ENCODE measurements at places on chromosomes 4 and X.

GRCh38 chr4:26323821-26324220 lies 3.0 kb downstream of the RBPJ start:
- peak; percentile 28 for DNase-seq

DNA sequence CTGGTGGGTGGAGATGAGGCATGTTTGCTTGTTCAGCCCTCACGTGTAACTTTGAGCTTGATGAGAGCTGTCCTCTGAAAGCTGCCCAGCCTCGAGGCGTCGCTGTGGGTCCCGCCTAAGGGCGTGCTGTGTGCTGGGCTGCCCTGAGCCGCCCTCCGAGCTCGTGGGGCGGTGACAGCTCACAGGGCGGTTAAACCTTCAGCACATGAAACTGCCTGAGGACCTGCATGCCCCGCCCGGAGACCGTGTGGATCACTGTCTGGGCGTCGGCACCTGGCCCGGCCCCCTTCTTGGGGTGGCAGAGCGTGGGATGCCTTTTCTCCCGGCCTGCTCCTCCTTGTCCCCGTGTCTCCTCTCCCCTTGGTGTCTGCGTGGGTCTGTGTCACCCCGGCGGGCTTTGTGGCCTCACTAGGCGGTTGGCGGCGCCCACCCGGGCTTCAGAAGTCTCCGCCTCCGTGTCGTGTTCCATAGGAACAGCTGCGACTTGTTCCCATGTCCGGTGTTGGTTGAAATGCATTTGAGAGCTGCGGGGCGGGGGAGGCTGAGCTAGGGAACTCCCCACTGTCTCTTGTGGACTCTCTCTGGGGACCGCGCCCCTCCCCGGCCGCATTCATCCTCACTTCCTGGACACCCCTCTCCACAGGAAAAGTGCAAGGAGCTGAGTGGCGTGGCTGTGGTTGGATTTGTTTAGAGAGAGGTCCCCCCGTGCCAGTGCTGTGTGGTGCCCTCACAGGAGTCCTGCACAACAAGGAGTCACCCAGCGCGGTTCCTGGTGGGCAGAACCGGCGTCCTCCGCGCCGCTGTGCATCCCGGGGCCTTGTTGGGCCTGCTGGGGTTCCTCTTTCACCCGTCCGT lies 6.8 kb downstream of the AKAP17A start:
- no peak for DNase-seq

DNA sequence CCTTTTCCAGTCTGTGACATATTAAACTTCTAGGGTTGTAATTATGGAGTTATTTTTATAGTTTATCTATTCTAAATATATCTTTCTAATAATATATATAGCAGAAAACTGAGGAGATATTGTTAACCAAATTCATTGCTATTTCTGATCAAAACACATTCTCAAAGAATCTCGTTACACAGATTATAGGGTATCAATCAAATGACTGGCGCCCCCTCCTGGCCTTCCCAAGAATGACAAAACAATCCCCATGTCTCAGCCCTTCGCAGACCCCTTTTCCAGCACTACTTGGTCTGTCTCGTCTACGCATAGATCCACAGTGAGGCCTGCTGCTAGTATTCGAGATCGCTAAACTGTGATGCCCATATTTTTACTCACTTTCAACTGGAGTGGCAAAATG lies 209.3 kb downstream of the GPC3 start:
- peak; percentile 29 for DNase-seq

DNA sequence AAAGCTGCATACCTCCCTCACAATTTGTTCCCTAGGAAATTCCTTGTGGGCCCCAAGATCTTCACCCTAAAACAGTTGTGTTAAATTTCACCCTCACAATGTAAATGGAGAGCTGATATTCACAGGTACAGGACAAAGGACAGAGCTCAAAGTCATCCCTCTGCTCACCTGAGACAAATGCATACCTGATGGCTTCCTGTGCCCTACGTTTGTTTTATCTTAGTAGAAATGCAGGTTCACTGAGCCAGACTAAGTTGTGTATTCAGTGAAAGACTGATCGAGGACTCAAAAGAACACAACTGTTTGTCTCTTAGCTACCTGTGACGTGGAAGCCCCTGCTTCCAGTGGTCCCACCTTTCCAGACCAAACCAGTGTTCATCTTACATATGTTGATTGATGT lies 53.6 kb downstream of the TRMT44 start:
- DNase-seq = no peak

- no peak for DNase-seq
These were observed 25.9 kb upstream of the SPON2 start for GRCh38 chr4:1198098-1198844.

DNA sequence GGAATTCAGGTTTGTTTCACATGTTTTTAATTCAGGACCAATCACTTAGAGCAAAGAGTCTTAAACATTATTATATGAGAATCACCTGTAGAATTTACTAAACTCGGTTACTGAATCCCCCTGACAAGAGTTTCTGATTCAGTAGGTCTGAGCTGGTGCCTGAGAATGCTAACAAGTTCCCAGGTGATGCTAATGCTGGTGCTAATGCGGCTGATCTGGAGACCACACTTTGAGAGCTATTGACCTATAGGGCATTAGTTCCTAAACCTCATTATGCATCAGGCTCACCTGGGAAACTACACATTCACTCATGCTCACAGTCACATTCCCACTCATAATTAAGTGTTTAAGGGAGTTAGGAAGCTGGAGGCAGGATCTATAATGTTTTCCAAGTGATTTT lies 36.1 kb upstream of the NUDT6 start:
- DNase-seq = no peak

- no peak for DNase-seq
These were observed 27.9 kb downstream of the SLAIN2 start for GRCh38 chr4:48369248-48369647.

GRCh38 chrX:150547375-150548115 lies 20.9 kb upstream of the MTM1 start:
- DNase-seq = peak; percentile 43

- DNase-seq = no peak
These were observed 186.3 kb upstream of the FTHL17 start for GRCh38 chrX:31258166-31258565.

DNA sequence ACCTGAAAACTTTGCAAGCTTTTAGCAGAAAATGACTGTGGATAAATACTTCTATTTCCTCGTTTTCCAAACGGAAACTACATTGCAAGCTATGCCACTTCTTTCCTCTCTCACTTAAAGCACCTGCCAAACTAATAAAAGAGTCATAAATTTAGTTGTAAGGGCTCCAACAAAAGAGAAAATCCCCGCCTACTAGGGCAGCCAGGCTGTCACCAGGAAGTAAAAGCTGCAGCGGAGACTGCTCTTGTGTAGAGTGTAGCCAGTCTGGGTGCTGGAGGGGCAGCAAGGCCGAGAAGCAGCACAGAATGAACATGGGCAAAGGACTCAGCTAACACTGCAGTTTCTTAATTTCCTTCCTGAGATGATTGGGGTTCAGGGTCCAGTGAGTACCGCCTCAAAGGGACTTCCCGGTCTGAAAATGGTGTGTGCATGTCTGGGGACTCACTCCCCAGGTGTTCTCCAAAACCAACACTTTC lies 89.3 kb upstream of the MAML3 start:
- DNase-seq = peak; percentile 66

GRCh38 chr4:146063143-146063542 lies 112.4 kb upstream of the LSM6 start:
- DNase-seq = no peak

DNA sequence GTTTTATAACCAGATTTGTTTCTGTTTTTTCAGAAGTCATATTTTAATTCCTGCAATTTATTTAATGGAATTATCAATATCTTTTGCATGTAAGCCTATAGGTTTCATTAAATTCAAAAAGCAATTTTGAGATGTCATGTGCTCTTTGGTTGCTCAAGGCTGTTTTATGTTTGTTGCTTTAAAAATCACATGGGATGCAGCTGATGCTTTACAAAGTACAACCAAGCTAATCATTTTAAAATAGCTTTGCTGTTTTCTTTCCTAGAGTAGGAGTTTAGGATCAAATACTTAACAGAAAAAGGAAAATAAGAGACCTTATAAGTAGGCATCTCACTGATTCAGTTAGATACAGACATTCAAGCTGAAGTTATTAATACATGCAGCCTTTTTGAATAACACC lies 11.3 kb downstream of the CPEB2 start:
- DNase-seq = peak; percentile 35

DNA sequence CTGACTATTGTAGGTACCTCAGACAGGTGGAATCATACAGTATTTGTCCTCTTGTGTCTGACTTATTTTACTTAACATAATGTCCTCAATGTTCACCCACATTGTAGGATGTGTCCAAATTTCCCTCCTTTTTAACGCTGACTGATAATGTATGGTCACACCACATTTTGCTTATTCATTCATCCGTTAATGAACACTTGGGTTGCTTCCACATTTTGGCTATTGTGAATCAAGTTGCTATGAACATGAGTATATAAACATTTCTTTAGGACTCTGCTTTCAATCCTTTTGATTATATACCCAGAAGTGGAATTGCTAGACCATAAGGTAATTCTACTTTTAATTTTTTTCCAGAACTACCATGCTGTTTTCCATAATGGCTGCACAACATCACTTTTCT lies 87.0 kb upstream of the NDP start:
- DNase-seq = no peak

DNA sequence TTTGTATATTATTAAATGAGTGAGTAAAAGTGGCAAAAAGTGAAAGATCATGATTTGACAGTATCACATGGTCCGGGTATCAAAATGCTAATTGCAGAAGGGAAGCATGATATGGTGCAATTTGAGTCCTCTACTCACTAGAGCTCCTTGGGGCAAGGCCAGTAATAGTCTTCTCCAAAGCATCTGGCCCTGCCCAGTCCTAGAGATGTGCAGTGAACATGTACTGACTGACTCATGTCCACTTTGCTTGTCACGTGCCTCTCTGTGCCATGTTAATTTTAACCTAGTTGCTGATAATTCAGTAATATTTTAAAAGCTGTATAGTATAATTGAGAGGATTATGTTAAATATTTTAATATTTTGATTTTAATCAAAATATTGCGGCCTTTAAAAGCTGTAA lies 54.6 kb upstream of the TENM3 start:
- no peak for DNase-seq

DNA sequence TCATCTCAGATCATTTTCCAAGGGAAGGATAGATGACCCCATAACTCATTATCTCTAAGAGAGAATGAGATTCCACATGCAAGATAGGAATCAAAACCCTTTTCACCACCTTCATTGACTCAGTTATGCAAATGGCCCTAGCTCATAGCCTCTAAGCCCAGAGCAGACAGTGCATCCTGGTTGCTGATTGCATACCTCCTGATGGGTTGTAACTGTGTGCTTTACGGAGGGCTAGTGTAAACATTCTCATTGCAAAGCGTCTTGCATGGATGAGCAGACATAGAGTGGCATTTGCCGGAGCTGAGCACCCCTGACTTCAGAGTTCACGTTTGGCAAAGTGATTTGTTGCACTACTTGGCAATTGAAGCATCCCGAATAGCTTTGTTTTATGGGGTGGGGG lies 151.0 kb downstream of the VCX3A start:
- DNase-seq = no peak

- no peak for DNase-seq
These were observed 169.3 kb upstream of the FRMPD4 start for GRCh38 chrX:11968991-11969390.

DNA sequence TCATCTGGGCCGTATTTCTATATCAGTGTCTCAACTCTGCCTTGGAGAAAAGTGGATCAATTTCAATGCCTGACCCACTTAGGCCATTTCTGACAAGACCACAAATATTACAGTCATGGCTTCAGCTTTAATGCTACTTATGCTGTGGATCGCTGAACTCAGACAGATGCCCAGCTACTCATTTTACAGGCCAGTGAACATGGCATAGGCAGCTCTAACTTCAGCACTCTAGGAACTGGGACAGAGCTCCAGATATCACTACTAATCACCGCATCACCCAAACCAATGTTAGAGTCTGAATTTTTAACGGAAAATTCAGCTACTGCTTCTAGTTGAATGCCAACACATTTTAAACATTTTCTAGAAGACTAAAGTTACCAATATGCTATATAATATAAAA lies 809.6 kb upstream of the FRG1 start:
- DNase-seq = no peak

GRCh38 chrX:74369666-74370065 lies 51.6 kb upstream of the SLC16A2 start:
- DNase-seq = no peak

- no peak for DNase-seq
These were observed 46.7 kb upstream of the IL2 start for GRCh38 chr4:122503214-122503613.

- DNase-seq = no peak
These were observed 24.3 kb upstream of the GPR34 start for GRCh38 chrX:41664375-41664901.

DNA sequence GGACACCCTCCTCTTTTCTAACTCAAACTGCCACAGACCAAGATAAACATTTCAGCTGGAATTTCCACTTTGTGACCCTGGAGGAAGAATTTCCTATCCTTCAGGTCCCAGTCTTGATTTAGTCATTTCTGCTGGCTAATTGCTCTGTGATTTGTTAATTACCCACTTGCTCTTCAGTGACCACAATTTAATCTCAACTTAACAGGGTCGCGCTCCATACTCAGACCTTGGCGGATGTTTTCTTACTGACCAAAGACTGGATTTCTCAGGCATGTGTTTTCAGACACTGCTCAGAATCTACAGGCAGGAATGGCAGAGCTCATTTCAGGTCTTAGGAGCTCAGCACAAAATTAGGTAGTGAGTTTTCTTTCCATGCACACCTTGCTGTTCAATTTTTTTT lies 188.9 kb downstream of the ASMT start:
- DNase-seq = no peak

GRCh38 chrX:46407036-46407752 lies 138.0 kb downstream of the ZNF674 start:
- no peak for DNase-seq

DNA sequence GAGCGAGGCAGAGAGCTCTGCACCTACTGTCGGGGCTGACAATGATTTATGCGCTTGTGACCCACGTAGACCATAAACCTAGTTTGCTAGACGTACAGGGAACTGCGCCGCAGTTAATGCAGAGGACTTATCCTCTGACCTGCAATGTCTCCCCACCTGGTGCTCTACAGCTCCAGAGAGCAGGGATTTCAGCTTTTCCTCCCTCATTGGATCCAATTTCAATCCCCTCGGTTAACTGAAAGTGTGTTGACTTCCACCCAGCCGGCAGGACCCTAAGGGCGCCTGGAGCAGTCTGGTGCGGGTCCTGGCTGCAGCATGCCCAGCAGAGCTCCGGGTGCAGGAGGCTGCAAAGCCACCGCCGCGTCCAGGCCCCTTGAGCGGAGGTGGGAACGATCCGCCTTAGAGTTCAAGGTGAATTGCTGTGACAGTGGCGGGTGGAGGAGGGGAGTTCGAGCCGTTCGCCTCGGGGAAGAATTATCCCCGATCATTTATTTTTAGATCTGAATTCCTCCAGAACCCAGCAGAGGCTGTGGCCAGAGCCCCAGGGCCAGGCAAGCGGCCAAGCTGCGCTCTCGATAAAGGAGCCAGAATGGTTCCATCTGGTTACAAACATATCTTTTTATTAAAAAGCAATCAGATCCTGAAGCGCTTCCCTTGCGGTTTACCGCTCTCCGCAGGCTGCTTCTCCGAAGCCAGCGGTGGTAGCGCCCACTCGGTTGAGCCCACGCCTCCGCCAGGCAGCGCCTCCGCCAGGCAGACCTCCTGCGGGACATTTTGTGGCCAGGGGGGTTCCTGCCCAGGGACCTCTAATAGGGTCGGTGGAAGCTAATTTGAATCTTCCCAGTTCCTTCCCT lies 66.0 kb downstream of the FBXO8 start:
- DNase-seq = peak; percentile 3

GRCh38 chr4:965048-965765 lies 8.2 kb downstream of the DGKQ start:
- DNase-seq = no peak

- DNase-seq = peak; percentile 61
These were observed 23.9 kb downstream of the RELL1 start for GRCh38 chr4:37662251-37662650.

GRCh38 chr4:54165011-54165410 lies 64.1 kb upstream of the PDGFRA start:
- DNase-seq = no peak
